Activated naive CD4-positive, alpha-beta T cell treated with Interleukin-2 at 50 U/mL for 16 hours (primary cell): ENCODE measurements at places on chromosomes 3 and 15.

DNA sequence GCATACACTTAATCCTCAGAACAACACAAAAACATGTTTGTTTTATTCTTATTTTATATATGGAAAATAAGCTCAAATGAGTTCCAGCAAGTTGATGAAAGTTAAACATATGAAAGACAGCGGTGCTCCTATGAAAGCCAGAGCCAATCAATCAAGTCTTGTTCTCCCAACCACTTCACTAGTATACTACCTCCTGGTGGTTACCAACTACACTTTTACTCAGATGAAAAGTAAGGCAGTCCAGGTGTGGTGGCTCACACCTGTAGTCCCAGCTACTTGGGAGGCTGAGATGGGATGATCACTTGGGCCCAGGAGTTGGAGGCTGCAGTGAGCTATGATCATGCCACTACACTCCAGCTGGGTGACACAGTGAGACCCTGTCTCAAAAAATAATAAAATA is 66.0 kb downstream of the MAGI1 start:
- DNase-seq, result no peak

GRCh38 chr3:128051459-128051836 is 789 bp upstream of the SEC61A1 start:
- no peak for DNase-seq

GRCh38 chr3:123283074-123283473 is 81.3 kb downstream of the SEC22A start:
- DNase-seq, result no peak

DNA sequence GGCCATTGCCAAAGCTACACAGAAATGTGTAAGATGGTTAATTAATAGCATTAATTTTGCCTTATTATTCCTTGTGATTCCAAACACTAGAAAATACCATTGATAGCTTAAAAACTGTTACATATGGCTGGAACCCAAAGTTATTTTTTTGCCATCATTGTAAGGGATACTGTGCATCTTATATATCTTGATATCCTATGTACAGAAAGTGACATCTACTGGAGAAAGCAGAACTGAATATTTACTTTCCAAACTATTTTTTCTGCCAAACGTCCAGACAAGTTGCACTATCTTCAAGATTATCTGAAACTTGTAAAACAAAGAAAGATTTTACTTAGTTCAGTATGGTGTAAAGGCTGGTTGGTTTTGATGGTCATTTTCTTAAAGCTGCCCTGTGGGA is 33.3 kb upstream of the MEIS2 start:
- no peak for DNase-seq

DNA sequence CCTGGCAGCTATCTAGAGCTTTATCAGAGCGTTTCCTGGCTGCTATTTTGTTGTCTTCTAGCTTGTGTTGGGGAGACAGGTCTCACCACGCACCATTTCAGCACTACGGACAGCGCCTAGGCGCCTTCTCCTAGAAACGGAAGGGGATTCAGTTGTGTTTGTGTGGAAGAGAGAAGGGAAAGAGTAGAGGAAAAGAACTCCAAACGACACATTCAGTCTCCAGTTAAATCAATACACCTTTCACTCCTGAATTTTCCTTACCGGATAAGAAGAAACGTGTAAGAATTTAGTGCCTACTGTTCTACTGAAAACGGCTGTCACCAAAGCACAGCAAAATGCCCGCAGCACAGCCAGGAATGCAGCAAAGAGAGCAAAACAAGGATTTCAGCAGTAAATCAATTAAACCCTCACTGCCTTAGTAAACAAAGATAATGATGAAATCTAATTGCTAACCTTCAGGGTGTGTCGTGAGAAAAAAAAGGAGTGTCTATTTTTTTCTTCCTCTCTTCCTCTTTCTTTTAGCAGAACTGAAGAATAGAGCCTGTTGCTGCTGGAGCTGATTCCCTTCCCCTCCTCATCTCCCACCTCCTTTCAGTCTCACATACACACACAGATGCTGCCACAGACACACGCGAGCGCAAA is 412 bp upstream of the CTXN2 start:
- DNase-seq, result peak; percentile 33

GRCh38 chr15:70088887-70089691 is 8.6 kb downstream of the TLE3 start:
- no peak for DNase-seq

GRCh38 chr3:168165390-168166269 is 69.9 kb upstream of the GOLIM4 start:
- no peak for DNase-seq

- DNase-seq, result no peak
These were observed 51.9 kb downstream of the CCK start for GRCh38 chr3:42214064-42214463.

- no peak for DNase-seq
These were observed 210.8 kb upstream of the SEMA6D start for GRCh38 chr15:47506329-47507100.
